ENCODE measurements at places on chromosomes 7 and 10. TPM values are rescaled to one million over a fixed set of nuclear protein-coding genes. Genes with fewer than 3 reads are reported as not detected.

DNA sequence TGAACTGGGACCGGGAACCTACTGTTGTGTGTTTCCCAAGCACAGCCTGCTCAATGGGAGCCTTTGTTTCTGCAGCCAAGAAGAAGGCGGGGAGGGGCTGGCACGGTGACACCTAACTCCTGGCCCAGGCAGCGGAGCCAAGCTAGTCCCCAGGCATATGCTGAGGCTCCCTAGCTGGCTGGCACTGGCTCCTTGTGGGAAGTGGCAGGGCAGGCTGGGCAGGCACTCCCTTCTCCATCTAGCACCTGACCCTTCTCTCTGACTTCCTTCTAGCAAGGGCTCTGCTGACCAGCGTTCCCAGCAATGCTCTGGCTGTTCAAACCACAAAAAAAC is 325.0 kb downstream of the PLXNA4 start:
- DNase-seq: no peak

The PPP1R9A gene
- 31.9 TPM for polyA plus RNA-seq

- no peak for DNase-seq
These were observed 34.8 kb downstream of the SGCE start for GRCh38 chr7:94621120-94621519.

GRCh38 chr7:140661124-140661523 is 11.6 kb upstream of the ADCK2 start:
- no peak for DNase-seq

The CAMK2B gene
- polyA plus RNA-seq: 1.6 TPM

DNA sequence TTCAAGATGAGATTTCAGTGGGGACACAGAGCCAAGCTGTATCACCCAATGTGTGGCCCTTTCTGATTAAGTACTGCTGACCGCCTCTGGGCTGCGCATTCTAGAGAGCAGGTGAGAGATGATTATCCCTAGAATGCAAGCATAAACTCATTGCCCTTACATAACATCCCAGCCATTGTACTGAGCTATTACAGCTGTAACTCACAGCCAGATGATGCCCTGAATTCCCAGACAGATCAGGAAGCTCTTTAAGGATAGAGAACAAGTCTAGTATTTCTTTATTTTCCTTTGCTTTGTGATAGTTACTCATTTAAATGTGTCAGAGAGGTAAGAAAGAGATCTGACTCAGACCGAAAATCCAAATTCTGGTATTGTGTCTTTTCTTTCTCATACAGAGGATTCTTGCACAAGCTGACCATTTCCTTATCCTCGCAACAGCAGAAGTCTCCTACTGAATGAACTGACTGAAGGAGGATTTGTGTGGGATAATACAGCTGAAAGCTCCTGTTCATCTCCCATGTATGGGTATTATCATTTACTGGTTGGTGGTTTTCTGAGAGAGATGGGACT is 58.4 kb downstream of the ZNF22 start:
- no peak for DNase-seq

The NPC1L1 gene
- polyA plus RNA-seq: 2.1 TPM

DNA sequence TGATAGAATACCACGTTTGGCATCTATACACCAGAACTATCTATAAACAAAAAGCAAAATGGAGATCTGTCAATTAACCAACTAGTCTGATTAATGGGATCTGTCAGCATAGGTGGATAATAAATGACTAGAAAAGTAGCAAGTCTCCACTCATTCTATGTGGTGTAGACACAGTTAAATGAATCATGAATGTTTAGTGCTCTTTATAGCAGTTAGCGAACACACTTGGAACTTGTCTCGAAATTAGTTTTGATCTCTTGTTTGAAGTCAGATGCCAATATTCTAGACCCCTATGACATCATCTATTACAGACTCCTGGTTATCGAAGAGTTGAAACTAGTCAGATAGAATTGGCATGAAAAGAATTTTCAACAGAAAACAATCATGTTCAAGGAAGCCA is 259.7 kb downstream of the AHR start:
- no peak for DNase-seq

GRCh38 chr7:30176463-30177109 is 41.8 kb downstream of the MTURN start:
- no peak for DNase-seq

GRCh38 chr7:16982640-16983350 is 101.0 kb upstream of the AGR3 start:
- no peak for DNase-seq
